ENCODE measurements at places on chromosomes 3 and 15.

DNA sequence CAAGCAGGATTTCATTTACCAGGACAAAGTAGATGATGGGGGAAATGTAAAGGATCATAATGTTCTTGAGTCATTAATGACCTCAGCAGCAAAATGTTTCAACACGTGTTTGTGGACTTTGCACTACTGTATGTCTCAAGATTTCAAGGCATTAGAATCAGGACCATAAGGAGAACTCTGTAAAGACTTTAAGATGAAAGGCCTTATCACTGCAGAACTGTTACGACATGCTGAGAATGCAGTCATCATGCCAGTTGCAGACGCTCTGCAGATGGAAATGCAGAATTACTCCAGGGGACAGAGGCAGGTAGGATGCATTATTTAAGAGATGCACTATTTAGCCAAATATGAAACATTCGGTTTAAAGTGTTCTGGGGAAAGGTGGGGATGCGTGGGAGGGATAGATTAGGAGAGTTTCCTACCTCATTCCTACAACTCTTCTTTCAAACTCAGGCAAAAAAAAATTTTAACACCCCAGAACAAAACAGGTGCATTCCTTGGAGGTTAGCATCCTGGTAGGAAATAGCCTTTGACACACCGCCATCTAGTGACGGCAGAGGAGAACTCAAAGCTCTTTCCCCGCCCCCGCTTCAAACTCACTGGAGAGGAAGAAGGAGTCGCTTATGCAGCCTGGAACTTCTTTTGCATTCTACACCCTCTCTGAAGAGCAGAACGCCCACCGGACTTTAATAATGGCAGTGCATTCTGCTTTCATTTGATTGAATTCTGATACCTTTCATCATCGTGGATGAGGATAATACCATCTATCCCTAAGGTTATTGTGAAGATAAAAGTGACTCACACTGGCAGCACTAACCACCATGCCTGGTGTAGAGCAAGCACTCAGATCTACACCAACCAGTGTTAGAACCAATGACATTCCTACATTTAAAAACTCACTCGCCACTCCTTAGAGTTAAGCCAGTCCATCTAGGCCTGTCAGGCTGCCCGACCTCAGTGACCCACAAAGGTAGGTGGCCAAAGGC, 43.1 kb upstream of the TOPAZ1 start:
- peak; percentile 47 for DNase-seq

- DNase-seq: no peak
Measured at GRCh38 chr3:165751637-165752036, 85.6 kb downstream of the BCHE start.

- no peak for DNase-seq
Measured at GRCh38 chr3:33775363-33775762, 23.1 kb upstream of the PDCD6IP start.

DNA sequence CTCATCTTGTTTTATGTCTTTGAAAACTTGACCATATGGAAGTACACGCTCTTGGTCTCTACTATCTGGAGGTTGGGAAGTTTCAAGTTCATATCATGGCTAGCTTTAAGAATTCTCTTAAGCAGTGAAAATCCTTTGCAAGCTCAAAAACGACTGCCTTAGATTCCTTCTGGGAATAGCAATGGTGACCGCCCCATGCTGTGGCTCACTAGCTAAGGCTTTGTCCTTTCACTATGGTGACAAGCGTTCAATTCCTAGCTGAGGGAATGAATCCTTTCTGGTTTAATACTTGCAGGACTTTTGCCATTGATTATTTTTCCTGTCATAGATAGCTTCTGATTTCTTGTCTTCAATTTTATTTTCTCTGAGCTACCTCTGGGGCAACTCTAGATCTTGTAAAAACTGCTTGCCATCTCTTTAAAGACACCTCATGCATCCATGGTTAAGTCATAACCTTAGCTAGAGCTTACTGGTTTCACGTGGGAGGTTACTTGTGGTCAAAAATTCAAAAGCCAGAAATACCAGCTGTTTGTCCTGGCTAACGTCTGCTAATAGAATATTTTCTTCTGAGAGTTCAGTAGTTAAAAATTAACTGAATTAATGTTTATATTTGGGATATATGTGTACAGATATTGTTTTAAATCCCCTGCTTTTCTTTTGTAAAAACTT, 673.4 kb upstream of the CBLB start:
- DNase-seq: no peak

GRCh38 chr3:139481116-139481515, 4.8 kb upstream of the RBP2 start:
- no peak for DNase-seq

- no peak for DNase-seq
Measured at GRCh38 chr15:31498329-31498728, 171.7 kb downstream of the KLF13 start.

DNA sequence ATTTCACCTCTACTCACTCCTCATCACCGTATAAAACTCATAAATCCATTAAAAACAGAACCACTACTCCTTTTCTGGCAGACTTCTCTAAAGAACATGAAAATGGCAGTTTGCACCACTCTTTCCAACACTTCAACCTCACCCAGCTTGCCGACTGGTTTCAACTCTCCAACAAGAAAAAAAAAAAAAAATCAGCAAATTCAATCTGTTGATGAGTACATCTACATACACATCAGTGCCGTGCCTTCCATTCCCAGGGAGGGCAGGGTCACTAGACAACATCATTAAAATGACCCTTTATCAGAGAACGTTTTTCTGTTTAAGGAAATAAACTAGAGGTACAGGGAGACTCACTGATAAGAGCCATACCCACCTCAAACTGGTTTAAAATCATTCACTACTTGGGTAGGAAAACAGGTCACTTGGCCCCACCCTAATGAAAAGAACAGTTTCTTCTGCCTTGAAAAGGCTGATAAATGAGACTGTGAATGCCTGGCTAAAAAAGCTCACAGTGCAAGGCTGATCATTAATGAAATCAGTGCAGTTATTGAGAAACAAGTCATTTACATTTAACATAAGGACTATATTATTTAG, 6.0 kb downstream of the ANXA2 start:
- DNase-seq: no peak

DNA sequence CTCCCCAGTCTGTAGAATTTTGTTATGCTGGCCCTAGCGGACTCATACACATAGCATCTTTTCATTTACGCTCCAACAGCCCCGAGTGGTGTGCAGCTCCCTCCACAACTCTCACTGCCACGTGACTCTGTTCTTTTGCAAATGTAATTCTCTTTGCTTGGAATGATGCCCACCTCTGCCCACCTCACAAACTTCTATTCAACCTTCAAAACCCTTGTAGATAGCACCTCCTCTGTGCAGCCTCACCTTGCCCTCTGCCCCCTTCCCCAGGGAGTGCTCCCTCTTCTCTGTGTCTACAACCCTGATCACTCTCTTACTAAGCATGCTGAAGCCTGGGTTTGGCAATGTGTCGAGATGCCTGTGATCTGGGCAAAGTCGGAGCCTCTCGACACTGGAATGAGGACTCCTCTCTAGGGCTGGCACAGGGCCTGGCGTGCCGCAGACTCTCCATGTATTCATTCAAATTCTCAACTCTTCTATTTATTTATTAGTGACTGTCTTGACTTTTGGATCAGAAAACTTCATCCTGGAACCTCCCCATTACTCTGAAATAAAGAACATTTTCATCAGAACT, 73.5 kb downstream of the MGLL start:
- no peak for DNase-seq

GRCh38 chr3:15097891-15098290, 1.1 kb downstream of the RBSN start:
- no peak for DNase-seq

- DNase-seq: no peak
Measured at GRCh38 chr15:51266656-51267050, 71.7 kb downstream of the CYP19A1 start.

DNA sequence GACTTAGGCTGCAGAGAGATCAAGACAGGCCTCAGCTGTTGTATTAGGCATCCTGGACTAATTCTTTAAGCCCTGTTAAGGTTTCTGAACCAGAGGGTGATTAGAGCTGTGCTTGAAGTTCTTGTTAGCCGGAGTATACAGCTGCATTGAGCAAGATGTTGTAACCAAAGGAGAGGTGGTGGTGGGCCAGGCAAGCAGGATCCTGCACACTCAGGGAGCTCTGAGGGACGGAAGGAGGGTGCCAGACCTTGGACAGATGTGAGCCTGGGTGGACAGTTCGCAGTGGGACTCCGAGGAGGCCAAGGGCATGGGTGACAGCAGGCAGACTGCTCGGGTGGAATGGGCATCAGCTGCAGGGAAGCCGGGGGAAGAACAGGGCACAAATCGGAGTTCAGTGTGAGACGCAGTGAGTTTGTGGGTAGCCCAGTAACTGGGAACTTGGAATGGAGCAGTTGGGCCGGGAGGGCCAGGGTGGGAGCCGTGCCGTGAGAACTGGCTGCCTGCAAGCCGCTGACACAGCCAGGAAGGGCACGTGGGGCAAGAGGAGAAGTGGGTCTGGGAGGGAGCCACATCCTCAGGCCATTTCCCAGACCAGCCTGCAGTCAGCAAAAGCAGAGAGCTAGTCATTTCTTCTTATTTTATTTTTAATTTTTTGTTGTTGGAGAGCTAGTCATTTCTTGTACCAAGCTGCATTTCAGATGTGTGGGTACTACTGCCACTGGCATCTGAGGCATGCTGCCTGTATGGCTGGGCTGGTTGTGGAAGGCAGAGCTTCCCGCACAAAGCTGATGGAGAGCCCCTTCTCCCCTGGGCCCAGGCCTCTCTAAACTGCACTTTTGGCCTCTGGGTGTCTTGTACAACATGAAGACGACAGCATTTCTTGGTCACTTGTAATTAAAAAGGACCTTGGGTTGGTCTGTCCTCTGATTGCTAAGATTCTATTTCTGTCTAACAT, 61.0 kb downstream of the PGPEP1L start:
- no peak for DNase-seq

- no peak for DNase-seq
Measured at GRCh38 chr15:40106203-40107161, 2.2 kb downstream of the BMF start.

- DNase-seq: no peak
Measured at GRCh38 chr15:68524753-68525584, 53.8 kb upstream of the CORO2B start.

DNA sequence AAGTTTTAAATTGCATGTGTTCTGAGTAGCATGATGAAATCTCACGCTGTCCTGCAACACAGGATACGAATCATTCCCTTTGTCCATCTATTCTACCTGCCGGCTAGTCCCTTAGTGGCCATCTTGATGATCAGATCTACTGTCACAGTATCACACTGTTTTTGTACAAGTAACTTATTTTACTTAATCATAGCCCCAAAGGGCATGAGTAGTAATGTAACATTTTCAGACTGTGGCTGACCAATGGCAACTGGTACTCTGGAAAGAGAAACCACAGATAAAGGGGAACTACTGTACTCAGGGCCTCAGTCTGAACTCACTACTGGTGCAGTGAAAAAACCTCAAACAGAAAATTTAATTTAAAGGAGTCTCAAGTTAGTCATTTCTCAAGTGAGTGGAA, 127.3 kb upstream of the MRPL3 start:
- no peak for DNase-seq

Measured in stimulated activated CD4-positive, alpha-beta T cell treated with anti-CD3 and anti-CD28 coated beads, TNF-alpha, amount 100 ng/mL, for 48 hours (primary cell).